ENCODE measurements at places on chromosomes 3 and 15.

- DNase-seq, result no peak
Observed at GRCh38 chr15:23648920-23649515, 1.4 kb upstream of the MAGEL2 start.

DNA sequence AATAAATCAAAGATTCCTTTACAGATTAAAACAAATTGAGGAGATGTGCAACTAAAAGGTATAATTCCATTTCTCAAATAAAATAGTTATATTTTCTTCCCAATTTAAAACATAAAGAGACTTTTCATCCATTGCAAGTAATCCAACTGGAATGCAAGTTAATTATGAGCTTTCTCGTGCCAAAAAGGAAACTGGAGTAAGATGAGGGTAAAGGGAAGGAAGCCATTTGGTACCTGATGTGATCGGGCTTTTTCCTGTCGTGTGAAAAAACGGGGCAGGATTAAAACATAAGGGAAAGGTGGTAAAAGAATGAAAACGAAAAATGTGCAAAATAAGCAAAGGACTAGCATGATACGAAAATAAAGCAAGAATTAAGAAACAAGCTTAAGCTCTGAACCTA is 41.8 kb upstream of the XXYLT1 start:
- no peak for DNase-seq

GRCh38 chr3:99128235-99128634 is 226.7 kb upstream of the DCBLD2 start:
- no peak for DNase-seq

GRCh38 chr3:174618368-174619080 is 240.6 kb upstream of the NAALADL2 start:
- no peak for DNase-seq

DNA sequence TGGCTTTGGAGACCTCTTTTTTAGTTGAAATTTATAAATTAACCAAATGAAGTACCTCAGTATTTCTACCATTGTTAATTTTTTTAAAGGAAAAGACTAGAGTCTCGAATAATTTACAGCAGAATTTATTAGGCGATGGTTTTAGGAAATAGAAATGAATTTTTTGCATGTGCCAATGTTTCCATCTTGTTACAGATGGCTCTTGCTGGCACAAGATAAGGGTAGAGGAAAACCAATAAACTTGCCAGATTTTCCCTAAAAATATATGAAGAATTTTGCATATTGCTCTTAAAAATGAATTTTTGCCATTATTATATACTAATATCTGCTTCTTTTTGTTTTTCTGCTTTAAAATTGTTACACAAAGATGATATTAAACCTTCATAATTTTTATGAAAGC is 380.7 kb downstream of the NLGN1 start:
- DNase-seq, result no peak

GRCh38 chr3:71018799-71019198 is 564.7 kb downstream of the FOXP1 start:
- no peak for DNase-seq

DNA sequence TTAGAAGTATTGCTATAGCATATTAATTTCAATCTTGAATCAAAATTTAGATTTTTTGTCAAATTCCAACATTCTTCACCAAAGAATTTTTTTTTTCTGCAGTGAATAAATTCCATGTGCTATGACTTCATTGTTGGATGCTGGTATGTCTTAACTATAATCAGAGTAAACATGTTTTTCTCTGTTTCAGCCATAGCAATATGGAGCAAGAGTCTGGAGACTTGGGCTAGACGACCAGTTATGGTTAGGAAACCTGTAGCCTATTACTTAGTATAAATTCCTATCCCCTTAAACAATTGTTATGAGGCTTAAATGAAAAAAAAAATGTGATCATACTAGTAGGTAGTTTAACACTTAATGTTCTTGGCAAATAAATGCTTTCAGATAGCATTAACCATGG is 431.9 kb upstream of the FRG2C start:
- no peak for DNase-seq

DNA sequence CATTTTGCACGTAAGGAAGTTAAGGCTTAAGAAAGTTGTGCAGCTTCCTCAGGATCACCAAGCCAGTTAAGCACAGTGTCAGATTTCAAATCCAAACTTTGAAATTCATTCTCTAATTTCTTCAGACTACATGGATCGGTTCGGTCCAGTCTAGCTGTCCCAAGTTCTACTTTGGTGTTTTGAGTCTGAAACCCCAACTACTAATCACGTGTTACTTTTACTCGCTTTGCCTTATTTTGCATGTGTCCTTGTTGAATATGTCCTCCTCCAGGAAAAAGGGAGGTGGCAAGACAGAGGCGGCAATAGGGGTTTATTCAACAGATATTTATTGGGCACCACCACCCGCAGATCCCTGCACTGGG is 522 bp upstream of the GXYLT2 start:
- no peak for DNase-seq

DNA sequence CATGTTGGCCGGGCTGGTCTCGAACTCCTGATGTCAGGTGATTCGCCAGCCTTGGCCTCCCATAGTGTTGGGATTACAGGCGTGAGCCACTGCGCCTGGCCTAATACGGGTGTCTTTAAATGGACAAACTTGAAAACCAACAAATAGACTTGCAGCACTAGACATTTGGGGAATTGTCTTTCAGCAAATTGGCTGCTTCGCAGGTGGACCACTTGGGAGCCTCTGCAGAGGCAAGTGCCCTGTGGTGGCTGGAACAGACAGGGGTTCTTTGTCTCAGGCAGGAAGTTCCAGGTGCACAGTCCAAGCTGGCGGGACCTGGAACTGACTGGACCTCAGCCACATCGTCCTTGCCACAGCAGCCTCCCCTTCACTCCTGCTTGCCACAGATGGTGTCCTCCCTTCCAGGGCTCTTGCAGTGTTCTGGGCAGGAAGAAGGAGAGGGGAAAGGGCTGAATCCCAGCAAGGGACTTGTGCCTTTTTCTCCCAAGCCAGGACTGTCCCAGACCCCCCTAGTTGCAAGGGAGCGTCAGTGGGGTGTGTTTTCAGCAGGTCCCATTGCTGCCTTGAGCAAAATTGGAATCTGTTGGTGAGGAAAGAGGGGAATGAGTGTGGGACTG is 94.3 kb downstream of the TBC1D2B start:
- no peak for DNase-seq

DNA sequence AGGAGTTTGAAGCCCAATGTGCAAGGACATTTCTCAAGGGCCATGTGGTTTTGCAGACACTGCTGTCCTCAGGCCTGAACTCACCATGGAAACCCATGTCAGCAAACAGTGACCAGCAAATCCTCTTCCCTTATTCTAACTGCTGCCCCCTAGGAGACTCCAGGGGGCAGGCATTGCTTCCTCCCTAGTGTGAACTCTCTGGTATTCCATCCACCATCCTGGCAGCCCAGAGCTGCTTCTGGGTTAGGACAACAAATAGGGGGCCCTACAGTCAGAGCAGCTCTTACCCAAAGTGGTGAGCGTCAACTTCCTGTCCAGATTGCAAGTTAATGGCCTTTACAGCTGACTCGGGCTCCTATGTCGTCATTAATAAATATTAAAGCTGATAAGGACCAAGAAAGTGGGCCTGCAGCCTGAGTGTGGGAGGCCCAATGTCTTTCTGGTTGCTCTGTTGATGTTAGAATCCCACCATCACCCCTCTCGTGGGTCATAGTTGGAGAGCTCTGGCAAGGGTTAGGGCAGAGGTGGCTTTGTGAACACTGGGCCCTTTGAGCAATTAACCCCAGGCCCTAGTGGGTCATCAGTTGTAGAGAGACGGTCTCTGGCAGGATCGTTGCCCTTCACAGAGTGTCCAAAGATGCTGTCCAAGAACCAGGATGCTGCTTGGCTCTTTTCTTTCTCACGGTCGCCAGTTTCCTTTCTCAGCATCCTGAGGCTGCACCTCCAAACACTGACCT is 41.5 kb downstream of the TGM4 start:
- no peak for DNase-seq

DNA sequence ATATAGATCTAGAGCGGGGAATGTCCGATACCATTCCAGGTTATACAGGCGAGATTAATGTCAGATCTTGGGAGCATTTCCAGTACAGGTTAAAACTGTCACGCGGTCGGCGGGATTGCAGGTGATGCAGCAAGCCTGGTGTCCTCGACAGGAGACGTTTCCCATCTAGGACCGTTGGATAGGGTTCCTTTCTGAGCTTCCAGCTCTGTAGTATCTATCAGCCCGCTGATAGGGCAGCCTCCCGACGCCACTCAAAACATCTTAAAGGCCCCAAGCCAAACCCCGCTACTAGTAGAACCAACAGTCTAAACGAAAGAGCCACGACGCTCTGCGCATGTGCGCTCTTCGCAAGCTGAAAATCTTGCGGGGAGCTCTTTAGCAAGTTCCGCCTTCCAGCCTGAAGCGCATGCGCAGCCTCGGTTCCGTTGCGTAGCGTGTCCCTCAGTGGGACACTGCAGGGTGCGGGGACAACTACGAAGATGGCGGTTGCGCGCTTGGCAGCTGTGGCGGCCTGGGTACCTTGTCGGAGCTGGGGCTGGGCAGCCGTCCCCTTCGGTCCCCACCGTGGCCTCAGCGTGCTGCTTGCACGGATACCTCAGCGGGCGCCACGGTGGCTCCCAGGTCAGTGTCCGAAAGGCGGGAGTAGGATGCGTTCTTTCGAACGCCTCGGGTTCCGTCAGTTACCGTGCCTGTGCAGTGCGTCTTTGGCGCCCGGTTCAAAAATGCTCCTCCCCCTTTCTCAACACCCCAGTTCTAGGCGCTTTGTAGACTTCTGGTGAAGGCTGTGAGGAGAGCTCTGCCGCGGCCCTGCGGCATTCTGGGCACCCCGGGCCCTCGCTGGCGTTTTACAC is at the start of gene ABHD10:
Gene ABHD10 (plus strand): TSS at position 444 of the 851 bp plus-strand sequence. CDS start 36 bp downstream, at position 480.
- DNase-seq, result peak; percentile 92

DNA sequence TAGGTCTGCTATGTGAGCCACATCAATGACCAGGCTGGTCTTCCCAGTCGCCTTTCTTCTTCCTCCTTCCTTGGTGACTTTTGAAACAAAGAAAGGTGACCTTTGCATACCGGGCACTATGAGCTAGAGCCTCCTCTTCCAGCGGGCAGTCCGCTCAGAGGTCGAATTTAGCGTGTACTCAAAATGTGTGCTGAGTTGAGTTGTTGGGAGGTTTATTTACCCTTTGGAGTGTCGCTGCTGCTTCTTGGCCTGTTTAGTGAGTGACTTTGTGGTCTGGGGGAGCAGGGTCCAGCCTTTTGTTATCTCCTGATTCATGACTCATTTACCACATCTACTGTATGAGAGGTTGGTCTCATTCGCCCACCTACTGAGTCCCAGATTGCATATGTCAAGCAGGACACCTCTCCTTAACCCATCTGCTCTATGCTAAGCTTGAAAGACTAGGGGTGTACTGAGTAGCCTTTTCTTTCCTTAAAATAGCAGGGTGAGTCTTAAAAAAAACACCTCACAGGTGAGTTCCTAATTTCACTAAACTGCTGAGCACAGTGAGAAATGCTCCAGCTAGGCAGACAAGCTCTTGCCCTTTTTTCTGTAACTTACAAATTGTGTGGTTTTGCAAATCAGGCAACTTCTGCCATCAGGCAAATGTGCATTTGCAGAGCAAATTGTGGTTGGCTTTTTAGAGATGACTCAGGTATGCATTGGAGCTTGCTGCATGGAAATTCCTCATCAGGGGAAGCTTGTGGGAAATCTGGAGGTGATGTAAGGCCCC is 3.2 kb upstream of the SIAH2 start:
- DNase-seq, result no peak

DNA sequence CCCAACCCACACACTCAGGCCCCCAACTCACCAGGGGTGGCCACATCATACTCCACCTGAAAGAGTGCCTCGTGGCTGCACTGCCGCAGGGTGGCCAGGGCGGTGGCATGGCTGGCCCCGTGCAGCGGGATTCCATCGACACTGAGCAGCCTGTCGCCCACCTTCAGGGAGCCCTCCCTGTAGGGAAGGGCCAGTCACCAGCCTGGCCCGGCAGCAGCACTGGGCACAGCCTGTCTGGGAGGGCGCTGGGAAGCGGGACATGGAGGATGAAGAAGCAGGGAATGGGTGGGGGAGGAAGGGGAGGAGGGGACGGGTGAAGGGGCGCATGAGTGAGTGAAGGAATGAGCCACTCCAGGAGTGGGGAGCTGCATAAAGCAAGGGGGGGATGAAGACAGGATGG is 18.5 kb downstream of the GRIP2 start:
- DNase-seq, result no peak

DNA sequence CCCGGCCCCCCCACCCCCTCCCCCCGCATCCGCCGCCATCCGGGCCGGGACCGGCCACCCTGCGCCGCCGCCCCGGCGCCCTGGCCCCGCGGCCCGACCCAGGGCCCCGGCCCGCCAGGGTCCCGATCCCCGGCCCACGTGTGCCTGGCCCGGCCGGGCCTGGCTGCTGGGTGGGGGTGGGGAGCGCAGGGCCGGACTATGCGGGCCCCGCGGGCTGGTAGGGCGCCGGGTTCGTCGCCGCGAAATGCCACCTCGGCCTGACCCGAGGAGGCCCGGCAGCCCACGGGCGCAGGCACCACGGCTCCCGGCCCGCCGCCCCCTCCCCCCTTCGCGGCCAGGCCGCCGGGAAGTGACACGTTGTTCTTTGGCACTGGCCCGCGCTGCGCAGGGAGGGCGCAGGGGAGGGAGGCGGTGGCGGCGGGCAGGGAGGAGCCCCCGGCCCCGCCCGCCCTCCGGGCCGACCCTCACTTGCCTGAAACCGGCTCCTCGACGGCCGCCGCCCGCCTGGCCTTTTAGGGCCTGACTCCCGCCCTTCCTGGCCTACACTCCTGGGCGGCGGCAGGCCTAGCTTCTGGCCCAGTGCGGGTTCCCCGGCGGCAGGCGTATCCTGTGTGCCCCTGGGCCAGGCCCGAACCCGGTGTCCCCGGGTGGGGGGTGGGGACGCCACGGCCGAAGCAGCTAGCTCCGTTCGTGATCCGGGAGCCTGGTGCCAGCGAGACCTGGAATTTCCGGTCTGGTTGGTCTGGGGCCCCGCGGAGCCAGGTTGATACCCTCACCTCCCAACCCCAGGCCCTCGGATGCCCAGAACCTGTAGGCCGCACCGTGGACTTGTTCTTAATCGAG is 515 bp downstream of the EIF4G1 start:
- no peak for DNase-seq

DNA sequence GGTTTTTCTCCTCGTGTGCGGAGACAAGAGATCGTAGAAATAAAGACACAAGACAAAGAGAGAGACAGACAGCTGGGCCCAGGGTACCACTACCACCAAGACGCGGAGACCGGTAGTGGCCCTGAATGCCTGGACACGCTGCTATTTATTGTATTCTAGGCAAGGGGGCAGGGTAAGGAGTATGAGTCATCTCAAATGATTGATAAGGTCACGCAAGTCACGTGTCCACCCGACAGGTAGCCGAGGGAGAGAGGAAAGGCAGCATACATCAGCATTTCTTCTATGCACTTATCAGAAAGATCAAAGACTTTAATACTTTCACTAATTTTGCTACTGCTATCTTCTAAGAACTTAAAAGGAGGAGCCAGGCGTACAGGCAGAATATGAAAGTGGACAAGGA is 28.2 kb downstream of the MYL3 start:
- DNase-seq, result no peak

DNA sequence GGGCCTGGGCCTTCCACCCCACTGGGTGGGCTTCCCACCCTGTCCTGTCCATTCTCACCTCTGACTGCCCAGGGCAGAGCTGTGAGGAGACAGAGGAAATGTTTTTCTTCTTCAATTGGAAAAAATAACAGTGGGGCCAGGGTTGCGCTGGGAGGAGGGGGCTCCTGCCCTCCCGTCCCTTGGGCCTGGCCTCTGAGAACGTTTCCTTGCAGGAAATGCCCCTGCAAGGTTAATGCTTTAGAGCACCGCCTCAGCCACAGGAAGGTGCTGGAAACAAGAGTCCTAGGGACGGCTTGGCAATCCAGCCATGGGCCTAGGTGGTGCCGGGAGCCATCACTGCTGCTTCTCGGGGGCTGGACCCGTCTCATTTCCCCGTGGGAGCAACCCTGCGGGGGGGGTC is 3.8 kb upstream of the PLXND1 start:
- no peak for DNase-seq

Measured in NCI-H187 (cell line).